ENCODE measurements at places on chromosomes 4 and X. TPM values are rescaled to one million over a fixed set of nuclear protein-coding genes. Genes with fewer than 3 reads are reported as not detected.

GRCh38 chrX:45449982-45450381, 249.3 kb upstream of the DIPK2B start:
- no peaks in the 10 kb centered on the region for H3K36me3 ChIP-seq
- no peaks in the 10 kb centered on the region for H3K4me1 ChIP-seq
- H3K4me3 ChIP-seq: no peak overlapping the region
- no peak for DNase-seq

DNA sequence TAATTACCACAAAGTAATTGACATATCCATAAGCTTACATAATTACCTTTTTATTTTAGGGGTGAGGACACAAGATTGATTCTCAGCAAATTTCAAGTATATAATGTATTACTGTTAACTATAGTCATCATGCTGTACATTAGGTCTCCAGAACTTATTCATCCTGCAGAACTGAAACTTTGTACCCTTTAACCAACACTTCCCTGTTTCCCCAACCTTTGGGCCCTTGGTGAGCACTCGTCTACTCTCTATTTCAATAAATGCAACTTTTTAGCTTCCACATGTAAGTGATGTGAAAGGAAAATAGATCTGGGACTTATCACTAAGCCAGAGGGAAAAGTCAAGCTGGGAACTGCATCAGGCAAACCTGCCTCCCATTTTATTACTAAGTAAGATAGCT, 33.6 kb upstream of the CCNG2 start:
- no peak overlapping the region for H3K4me3 ChIP-seq
- no peak overlapping the region for H3K27ac ChIP-seq
- H3K36me3 ChIP-seq: no peaks in the 10 kb centered on the region
- no peaks in the 10 kb centered on the region for H3K27me3 ChIP-seq
- H3K4me1 ChIP-seq: peaks cover 11% of the 10 kb centered on the region

The PCDH10 gene
- not detected for total RNA-seq

GRCh38 chr4:123068081-123068480, 145.7 kb upstream of the NUDT6 start:
- DNase-seq: no peak
- H3K4me3 ChIP-seq: no peak overlapping the region
- H3K27ac ChIP-seq: no peak overlapping the region
- H3K27me3 ChIP-seq: no peaks in the 10 kb centered on the region
- H3K36me3 ChIP-seq: no peaks in the 10 kb centered on the region

GRCh38 chr4:71095545-71095944, 102.1 kb downstream of the DCK start:
- H3K27ac ChIP-seq: no peak overlapping the region
- peak; percentile 8 for DNase-seq
- H3K4me1 ChIP-seq: peaks cover 13% of the 10 kb centered on the region
- H3K4me3 ChIP-seq: no peak overlapping the region
- H3K36me3 ChIP-seq: no peaks in the 10 kb centered on the region

GRCh38 chrX:121052122-121052521, 4.7 kb downstream of the GLUD2 start:
- no peak overlapping the region for H3K4me3 ChIP-seq
- DNase-seq: no peak
- H3K27me3 ChIP-seq: no peaks in the 10 kb centered on the region
- no peak overlapping the region for H3K27ac ChIP-seq
- no peaks in the 10 kb centered on the region for H3K36me3 ChIP-seq
- no peaks in the 10 kb centered on the region for H3K4me1 ChIP-seq

The CSAG1 gene
- total RNA-seq: not detected

- no peaks in the 10 kb centered on the region for H3K27me3 ChIP-seq
- no peak overlapping the region for H3K4me3 ChIP-seq
- H3K36me3 ChIP-seq: no peaks in the 10 kb centered on the region
- H3K27ac ChIP-seq: no peak overlapping the region
- no peaks in the 10 kb centered on the region for H3K4me1 ChIP-seq
- DNase-seq: no peak
Measured at GRCh38 chr4:149999485-150000074, 78.7 kb upstream of the DCLK2 start.

The SPANXB1 gene
- total RNA-seq: not detected

GRCh38 chrX:104117759-104118158, 5.4 kb downstream of the ZCCHC18 start:
- no peaks in the 10 kb centered on the region for H3K36me3 ChIP-seq
- peaks cover 10% of the 10 kb centered on the region for H3K4me1 ChIP-seq
- no peaks in the 10 kb centered on the region for H3K27me3 ChIP-seq
- H3K27ac ChIP-seq: no peak overlapping the region
